ENCODE measurements at places on chromosomes 6 and 20.

GRCh38 chr20:11726026-11726425 lies 191.7 kb upstream of the BTBD3 start:
- no peak for DNase-seq

GRCh38 chr20:1809611-1810510 lies 85.3 kb upstream of the SIRPA start:
- DNase-seq: no peak

DNA sequence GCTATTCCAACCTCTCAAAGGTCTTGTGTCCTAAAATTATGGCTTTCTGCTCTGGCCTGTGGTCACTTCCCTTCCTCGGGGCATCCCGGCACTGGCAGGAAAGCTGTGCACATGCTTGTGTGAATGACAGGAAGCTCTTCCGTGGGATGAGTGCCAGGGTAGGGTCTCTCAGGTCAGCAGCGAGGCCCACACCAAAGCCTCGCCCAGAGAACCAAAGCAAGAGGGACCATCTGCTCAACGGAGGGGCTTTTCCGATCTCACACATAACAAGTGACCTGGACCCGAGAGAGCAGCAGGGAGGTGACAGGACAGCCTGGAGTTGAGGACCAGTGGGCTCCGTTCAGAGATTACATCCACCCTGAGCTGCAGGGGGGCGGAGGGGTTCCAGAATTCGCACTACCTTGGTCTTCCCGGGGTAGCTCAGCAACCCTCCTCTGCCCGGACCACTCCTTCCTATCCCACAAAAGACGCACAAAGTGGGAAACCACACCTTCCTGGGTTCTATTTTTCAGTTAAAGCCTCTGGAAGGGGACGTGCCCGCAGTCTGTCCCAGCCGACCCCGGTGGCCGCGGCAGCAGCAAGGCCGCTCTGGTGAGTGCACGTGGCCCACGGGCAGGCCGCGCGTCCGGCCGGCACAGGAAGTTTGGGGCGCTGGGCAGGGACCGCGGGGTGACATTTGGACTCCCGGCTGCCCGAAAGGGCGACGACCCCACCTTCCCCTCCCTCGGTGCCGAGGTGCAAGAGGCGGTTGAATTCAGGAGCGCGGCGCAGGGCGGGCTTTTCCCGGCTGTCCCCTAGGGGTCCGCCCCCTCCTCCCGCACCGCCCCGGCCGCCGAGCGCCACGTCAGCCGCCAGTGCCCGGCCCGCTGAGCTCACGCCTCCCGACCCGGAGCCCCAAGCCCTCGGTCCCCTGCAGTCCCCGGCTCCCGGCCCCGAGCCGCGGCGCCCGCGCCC lies 988 bp downstream of the TXNDC5 start:
- peak; percentile 76 for DNase-seq

- no peak for DNase-seq
Measured at GRCh38 chr6:105164418-105164817, 15.4 kb downstream of the POPDC3 start.
